ENCODE measurements at places on chromosomes 5 and 9.

- no peak for DNase-seq
These were observed 453 bp downstream of the RASGEF1C start for GRCh38 chr5:180208435-180209081.

- no peak for DNase-seq
These were observed 419.5 kb upstream of the TLE4 start for GRCh38 chr9:79152306-79152705.

GRCh38 chr5:158382473-158382872, 523.5 kb upstream of the CLINT1 start:
- peak; percentile 29 for DNase-seq

DNA sequence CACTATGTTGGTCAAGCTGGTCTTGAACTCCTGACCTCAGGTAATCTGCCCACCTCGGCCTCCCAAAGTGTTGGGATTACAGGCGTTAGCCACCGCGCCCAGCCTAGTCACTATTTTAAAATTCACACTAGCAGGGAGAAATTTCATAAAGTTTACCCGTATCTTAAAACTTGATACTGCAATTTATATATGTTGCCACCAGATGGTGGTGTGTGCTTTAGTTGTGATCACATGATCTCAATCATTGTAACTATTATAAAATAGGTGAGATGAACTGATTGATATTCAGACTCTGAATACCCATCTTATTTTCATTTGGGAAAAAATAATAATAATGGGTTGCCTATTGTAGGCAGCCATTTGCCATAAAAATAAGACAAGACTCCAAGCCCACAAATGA, 1330.4 kb upstream of the WWC1 start:
- peak; percentile 13 for DNase-seq

DNA sequence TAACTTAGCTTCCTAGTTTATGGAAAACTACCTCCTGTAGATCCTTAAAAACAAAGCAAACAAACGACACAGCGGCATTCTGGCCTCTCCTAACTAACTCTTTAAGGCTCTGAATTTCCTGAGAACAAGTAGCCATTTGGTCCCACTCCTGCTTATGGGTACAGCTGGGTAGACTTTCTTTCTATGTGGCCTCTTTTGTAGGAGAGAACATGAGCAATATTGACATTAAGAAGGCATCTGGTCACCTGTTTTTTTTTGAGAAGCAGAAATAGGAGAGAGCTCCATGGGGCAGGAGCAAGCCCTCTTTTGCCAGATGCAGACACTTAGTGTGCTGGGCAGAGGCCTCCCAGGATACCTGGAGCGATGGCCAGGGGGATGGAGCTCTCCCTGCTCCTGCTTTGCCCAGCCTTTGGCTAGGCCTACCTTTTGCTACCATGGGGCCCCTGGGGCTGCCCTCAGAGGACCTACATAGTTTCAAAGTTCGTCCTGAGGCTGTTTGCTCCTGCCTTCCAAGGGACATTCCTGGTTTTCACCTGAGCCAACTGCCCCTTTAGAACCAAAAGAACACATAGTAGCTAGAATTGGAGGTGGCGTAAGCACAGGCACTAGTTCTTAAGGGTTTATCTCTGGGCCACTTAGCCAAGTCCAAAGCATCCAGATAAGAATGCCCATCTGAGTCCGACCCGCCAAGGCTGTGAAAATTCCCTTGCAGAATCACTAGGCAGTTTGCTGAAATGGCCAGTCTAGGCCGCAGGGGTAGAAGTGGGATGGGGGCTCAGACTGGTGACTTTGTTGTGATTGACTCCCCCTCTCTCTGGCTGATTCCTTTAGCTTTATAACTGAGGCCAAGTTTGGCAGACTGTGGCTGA, 2.4 kb upstream of the STC2 start:
- no peak for DNase-seq

DNA sequence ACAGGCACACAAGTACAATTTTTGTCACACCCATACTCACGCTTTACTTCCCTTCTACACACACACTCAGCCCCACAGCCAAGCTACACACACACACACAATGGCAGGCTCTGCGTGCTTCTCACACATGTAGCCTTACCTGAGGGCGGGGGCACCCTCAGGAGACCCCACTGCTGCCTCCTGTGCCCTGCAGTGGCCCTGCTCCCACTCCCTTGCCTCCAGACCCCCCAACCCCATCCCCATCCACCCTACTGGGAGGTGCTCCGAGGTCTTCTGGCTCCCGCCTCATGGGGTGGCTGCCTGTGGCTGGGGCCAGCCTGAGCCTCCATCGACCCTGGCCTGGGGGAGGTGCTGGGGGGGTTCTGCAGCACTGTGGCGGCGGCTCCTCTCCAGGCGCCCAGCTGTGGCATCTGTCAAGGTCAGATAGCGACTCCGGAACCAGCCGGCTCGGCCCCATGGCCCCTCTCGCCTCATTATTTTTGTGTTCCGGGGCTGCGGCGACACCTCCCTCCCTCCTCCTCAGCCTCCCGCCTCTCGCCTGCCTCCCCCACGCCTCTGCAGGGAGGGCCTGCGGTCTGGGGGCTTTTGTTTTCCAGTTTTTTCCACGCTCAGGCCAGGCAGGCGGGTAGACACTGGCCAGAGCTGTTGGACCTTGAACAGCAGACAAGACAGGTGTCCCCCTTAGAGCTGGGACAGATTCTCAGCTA, 21.7 kb downstream of the CXXC5 start:
- DNase-seq = no peak

GRCh38 chr9:35515766-35516165, 25.9 kb downstream of the RUSC2 start:
- no peak for DNase-seq

DNA sequence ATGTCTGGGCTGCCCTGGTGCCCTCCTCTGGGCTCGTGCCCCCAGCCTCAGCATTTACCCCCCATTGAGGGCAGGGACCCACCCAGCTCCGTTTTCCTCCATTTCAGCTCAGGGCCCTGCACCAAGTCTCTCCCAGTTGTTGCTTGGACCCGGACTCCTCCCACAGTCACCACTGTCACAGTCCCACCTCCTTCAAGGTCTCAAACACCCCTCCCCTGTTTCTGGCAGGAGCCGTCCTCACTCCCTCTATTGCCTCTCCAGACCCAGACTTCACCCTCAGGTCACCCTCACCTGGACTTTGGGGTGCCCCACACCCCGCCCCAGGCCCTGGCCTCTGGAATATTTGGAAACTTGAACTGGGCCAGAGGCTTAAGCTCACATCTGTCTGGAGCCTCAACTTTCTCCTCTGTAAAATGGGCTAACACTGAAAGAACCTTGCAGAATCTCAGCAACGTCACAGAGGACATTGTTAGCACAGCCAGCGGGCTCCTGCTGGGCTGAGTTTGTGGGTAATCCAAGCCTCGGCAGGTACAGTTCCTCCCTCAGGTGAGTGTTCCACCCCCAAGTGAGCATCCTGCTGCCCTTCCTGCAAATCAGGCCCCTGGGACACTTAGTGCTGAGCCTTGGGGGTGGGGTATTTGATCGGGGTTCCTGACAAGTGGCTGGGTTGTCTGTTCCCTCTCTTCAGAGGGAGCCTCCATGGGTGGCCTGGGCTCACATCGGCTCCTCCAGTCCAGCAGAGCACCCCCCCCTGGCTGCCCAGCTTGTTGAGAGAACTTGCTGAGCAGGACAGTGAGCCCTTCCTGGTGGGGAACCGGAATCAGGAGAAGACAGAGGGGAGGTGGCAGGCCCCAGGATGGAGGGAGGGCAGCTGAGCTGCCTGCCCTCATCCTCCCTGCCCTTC, 130.1 kb downstream of the C9orf50 start:
- DNase-seq = no peak

DNA sequence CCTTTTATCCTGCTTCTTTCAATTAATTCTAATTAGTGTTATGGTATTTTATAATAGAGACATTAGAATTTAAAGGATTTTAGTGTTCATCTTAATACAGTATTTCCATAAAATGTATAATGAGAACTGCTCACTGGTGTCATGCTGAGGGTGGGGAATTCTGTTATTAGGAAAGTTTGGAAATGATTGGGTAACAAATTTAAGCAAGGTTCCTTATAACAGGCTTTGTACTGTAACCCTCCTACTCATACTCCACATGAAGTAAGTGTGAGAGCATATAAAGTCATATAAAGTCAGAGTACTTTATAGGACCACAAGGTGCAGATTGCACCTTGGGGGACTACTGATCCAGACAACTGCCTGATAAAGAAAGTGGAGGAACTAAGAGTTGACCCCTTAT, 42.2 kb downstream of the SV2C start:
- DNase-seq = no peak

- DNase-seq = no peak
These were observed 44.6 kb downstream of the TAF11L14 start for GRCh38 chr5:17678751-17679324.

DNA sequence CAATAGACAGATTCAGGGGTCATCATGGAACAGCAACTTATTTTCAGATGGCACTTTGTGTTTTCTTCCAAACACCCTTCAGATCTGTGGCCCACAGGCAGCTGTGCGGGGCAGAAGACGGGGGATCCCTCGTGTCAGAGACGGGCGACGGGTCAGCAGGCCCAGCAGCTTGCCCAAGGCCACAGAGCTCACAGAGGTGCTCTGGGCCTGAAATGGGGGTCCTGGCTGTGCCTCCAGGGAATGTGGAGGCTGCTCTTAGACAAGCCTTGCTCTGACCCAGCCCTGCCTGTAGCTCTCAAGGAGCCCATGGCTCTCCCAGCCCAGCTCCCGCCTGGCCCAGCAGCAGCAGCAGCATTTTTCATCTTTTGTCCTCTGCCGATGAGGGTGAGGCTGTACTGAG, 40.9 kb upstream of the SARDH start:
- no peak for DNase-seq

- DNase-seq = no peak
These were observed 35.2 kb upstream of the CDC42SE2 start for GRCh38 chr5:131228646-131229045.

DNA sequence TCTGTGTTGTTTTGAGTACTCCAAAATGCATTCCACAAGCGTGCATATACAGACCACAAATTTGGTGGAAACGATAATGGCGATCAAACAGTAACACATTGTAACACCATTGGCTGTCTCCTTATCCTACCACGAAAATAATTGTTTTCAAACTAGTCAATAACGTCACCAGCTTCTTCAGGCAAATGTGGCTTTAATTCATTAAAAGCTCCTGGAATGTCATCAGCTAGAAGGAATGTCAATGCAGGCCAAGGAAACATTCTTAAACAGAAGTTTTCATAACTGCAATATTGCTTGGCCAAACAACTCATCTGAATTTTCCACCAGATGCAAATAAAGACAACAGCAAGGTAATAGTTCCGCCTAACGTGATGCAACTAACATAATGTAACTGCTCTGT, 71.6 kb upstream of the XPA start:
- no peak for DNase-seq

DNA sequence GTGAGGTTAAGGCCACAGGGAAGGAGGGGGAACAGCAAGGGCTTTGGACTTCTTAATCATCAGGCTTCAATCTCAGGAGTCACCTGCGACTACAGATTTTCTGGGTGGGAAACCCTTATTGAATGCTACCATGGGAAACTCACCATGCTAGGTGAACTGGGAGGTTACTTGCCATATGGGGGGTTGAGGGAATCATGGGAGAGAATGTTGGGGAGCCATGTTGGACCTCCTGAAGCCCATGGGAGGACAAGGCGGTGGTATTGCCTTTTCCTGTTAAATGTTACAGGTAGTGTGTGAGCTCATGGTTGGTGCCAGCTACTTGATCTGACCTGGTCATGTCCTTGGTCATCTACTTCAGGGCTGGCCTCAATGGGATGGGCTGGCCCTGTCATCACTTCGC, 31.4 kb downstream of the NEUROG1 start:
- no peak for DNase-seq

DNA sequence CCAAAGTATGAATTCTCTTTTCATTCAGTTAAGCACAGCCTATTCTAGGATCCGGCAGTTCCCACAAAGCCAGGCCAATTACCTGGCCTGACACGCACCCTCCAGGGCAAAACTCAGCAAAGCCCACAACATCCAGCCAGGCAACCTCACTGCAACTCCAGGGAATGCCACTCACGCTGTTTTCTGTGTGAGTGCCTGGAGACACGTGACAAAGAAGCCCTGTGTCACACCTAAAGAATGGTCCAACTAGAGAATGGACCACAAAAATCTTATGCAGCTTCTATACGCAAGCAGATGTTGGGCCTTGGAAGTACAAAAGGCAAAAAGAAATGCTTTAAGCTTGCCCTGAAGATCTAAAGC, 20.2 kb downstream of the RETREG1 start:
- DNase-seq = no peak

GRCh38 chr5:125595845-125596244, 827.4 kb upstream of the GRAMD2B start:
- DNase-seq = no peak

- no peak for DNase-seq
These were observed 58.2 kb upstream of the DPYSL3 start for GRCh38 chr5:147567917-147568598.

DNA sequence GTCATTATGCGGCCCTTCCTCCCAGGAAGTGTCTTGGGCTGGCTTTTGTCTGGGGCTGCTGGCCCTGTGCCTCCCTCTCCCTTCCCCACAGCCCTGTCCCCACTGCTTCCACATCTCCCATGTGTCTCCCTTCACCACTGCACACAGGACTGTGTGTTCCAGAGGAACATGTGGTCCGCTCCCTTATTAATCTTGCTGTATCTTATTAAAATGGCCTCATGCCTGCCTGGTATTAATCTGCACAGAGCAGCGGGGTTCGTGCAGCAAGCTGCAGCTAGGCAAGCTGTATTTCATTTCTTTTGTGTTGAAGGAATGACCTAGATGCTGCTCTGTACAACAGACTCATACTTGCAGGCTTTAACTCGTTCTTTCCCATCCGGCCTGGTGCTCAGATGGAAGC, 130.5 kb downstream of the SPOCK1 start:
- DNase-seq = no peak

- DNase-seq = no peak
These were observed 16.7 kb downstream of the FAM193B start for GRCh38 chr5:177537389-177538361.

DNA sequence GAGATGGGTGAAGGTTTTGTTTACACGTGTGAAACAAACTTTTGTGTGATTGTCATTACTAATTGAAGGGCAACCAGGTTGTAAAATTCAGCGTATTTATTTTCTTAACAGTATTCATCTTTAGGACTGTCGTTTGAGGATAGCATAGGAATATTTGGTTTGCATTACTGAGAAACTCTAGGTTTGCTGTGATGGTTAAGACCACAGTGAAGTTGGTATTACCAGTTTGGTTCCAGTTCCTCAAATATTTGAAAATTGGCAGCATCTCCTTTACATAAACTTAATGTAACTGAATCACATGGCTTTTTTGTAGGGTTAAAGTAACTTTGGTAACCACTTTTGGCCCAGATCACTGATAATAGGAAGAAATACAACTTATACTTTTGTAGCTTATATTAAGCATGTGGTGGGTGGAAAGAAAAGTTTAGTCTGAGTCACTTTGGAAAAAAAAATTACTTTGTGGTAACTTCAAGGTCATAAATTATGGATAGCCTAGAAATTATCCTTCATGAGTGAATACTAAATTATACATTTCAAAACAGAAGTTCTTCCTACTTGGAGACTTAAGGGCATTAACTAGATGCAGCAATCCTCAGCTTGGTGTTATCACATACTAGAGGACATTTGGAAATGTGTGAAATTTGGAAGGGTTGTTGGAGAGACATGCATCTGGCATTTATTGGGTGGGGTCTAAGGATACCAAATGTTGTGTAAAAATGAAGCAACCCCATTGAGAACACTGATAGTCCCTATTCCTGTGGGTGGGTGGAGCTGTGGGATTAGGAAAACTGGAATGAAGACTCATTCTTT, 33.9 kb downstream of the G3BP1 start:
- DNase-seq = no peak

Data from NCI-H460 (cell line).